ENCODE measurements at places on chromosomes 4 and X. TPM values are rescaled to one million over a fixed set of nuclear protein-coding genes. Genes with fewer than 3 reads are reported as not detected.

The OTC gene
- total RNA-seq: not detected

The ABCG2 gene
- total RNA-seq: 2.5 TPM

The BEX2 gene
- total RNA-seq: 2.0 TPM

The TMEM271 gene
- not detected for total RNA-seq

The GPM6B gene
- total RNA-seq: 124 TPM

The TLR2 gene
- total RNA-seq: 1.5 TPM

The CENPVL1 gene
- not detected for total RNA-seq

The ZNF630 gene
- under 0.01 TPM for total RNA-seq

The ETDB gene
- total RNA-seq: not detected

The H2BW2 gene
- total RNA-seq: not detected

The ARMCX4 gene
- 2.0 TPM for total RNA-seq

The GAGE13 gene
- not detected for total RNA-seq

The TLL1 gene
- not detected for total RNA-seq

The RAB33A gene
- 12.7 TPM for total RNA-seq

The MAGEA10 gene
- total RNA-seq: not detected

The SPANXN3 gene
- not detected for total RNA-seq

The BCORL1 gene
- 2.3 TPM for total RNA-seq

The ATP1B4 gene
- total RNA-seq: not detected

The ESX1 gene
- total RNA-seq: not detected

The AFF2 gene
- under 0.01 TPM for total RNA-seq

The SPANXA2 gene
- not detected for total RNA-seq

The SRPK3 gene
- 0.31 TPM for total RNA-seq

The DHX15 gene
- total RNA-seq: 223 TPM

The TIGD4 gene
- total RNA-seq: 1.7 TPM

The ZNF732 gene
- 0.31 TPM for total RNA-seq

The DCLK2 gene
- 3.7 TPM for total RNA-seq

The SMIM20 gene
- 20.4 TPM for total RNA-seq

The ZIC3 gene
- total RNA-seq: not detected

The CACNA1F gene
- under 0.01 TPM for total RNA-seq

The TMSB15A gene
- 7.2 TPM for total RNA-seq

The ZXDA gene
- 4.3 TPM for total RNA-seq

The PITX2 gene
- not detected for total RNA-seq

The ARR3 gene
- total RNA-seq: not detected

The GSX2 gene
- not detected for total RNA-seq

The RRH gene
- under 0.01 TPM for total RNA-seq

The TMPRSS11A gene
- not detected for total RNA-seq

The BEND2 gene
- total RNA-seq: not detected
